ENCODE measurements at places on chromosomes 4 and X. TPM values are rescaled to one million over a fixed set of nuclear protein-coding genes. Genes with fewer than 3 reads are reported as not detected.

GBA3 gene
- not detected for total RNA-seq

- no peak for DNase-seq
Measured at GRCh38 chr4:25915353-25915705, 1.3 kb downstream of the SMIM20 start.

DNA sequence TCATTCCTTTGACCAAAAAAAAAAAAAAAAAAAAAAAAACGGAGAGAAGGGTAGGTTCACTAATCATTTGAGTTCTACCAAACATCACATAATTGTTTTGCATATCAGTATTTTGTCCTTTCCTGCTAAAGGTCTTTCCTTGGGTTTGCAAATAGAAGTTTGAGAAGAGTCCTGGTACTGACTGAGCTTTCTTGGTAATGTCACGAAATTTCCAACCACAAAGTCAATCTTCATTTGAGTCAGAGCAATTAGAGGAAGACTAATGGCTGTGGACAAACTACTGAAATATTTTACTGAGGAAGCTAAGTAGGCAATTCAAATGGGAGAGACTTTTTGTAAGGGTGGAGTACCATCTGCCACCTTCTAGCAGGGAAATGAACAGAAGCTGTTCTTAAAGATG, 21.7 kb upstream of the CD40LG start:
- no peak for DNase-seq

GRCh38 chr4:159177265-159178150, 74.6 kb downstream of the RAPGEF2 start:
- DNase-seq: no peak

F8A2 gene
- not detected for total RNA-seq
